ENCODE measurements at places on chromosomes 4 and X.

DNA sequence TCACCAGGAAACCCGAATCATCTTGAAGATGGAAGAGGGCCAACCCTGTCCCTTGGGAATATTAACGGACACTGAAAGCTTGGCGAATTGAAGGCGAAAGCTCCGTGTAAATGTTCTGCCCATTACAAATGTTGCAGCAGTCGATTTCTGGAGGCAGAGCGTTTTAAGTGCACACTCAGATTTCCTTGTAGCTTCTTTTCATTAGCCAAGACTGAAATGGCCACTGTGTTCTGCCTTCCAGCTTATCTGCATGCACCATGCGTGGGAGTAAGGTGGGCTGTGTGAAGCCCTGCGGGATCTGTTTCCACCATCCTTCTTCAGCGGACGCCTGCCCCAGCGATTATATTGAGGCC is 1.3 kb downstream of the SMIM20 start:
- peak; percentile 80 for DNase-seq

DNA sequence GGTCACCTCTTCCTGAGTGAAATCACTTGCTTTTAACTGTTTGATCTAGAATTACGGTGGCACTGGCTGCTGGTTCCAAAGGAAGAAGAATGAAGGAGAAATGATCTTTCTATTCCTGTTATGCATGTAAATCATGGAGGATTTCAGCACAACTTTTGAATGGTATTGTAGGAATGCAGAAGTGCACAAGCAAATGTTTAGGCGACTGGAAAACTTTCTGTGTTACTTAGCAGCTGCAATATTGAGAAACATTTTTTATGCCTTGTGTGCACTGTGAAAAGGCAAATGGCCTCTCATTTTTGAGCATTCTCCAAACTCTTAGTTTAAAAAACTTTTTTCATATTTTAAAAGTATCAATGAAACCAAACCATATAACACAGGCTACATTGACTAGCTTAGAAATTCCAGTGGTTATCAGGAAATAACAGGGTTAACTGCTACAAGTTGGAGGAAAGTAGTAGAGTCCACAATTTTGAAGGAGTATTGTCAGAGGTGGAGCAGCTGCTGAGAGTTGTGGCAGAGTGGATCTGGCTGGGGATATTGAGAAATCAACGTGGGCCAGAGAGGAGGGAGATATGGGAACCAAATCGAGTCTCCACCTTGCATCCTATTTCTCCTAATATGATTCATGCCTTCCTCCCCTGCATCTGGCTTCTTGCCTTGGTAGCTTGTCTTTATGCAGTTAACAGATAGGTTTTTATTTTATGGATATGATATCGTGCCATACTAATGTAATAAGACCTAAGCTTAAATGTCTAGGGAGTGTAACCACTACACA is 32.0 kb upstream of the FHL1 start:
- peak; percentile 16 for DNase-seq

- no peak for DNase-seq
These were observed 26.0 kb downstream of the TKTL1 start for GRCh38 chrX:154321594-154321993.

DNA sequence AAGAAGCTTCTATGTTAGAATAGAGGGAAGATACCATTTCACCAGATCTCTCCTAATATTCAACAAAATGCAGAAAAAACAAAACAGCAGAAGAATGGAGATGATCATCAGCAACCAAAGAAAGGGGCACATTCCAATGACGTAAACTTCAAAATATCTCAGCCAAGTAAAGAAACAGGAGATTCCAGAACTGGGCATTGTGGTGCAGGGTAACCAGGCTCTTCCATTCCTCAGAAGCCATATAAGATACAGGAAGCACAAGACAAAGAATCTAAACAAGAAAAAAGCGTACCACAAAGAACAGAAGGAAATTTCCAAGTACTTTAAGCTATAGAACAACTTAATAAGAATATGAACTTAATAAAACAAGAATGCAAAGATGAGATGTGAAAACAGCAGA is 6.9 kb upstream of the ARMCX4 start:
- no peak for DNase-seq

- DNase-seq = no peak
These were observed 57.7 kb downstream of the PCGF3 start for GRCh38 chr4:763191-763810.

GRCh38 chr4:109462802-109463201 is 29.2 kb downstream of the SEC24B start:
- no peak for DNase-seq

GRCh38 chr4:81919810-81920209 is 448.1 kb upstream of the RASGEF1B start:
- DNase-seq = no peak

GRCh38 chr4:143307531-143307930 is 29.1 kb upstream of the GAB1 start:
- no peak for DNase-seq

DNA sequence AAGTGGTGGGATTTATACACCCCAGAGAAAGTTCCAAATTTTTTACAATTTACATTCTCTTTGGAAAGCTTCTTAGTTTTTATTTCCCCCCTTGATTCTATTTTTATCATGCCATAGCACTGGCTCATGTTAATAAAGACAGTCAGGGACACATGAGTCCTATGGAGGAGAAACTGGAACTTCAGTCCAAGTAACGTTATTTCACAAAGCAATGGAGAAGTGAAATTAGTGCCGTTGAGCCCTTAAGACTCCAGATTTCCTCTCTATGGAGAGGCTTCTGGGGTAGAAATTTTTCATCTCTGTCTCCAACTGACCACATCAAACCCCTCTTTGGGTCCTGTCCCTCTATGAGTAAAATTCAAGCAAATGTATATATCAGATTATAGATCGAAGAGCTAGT is 12.8 kb upstream of the TASL start:
- no peak for DNase-seq

DNA sequence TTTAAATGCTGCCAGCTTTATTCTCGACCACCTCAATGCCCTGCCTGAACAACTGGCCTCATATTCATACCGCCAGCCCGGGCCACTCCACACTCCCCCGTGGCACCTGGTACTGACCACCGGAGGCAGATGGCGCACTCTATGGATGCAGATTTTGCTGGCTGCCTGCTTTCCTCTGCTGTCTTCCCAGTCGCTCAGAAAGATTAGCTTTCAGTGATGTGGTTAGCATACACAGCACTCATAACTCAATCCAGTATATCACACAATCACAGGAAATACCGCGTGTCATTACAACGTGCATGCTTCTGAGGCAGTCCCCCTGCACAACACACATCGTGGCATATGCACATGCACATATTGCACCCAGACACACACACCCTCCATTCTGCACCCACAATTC is 147.2 kb upstream of the BCOR start:
- peak; percentile 47 for DNase-seq

All from cardiac fibroblast (primary cell).